ENCODE measurements at places on chromosomes 5 and 9.

DNA sequence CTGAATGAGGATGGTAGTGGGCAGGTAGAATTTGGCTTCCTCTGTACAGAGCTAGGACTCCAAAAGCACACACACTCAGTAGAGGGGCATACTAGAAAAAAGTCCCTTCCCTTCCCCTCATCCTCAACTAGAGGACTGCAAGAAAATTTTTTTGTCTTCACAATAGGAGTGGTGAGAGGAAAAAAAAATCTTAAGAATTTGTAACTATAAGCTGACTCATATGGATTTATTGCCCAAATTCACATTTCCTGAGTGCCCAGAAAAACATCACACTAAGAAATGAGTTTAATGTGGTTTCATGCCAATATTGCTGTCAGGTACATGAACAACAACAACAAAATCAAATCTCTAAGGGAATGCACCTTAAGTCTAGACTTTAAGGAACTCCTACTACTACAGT lies 43.7 kb downstream of the RANBP6 start:
- no peak for DNase-seq

DNA sequence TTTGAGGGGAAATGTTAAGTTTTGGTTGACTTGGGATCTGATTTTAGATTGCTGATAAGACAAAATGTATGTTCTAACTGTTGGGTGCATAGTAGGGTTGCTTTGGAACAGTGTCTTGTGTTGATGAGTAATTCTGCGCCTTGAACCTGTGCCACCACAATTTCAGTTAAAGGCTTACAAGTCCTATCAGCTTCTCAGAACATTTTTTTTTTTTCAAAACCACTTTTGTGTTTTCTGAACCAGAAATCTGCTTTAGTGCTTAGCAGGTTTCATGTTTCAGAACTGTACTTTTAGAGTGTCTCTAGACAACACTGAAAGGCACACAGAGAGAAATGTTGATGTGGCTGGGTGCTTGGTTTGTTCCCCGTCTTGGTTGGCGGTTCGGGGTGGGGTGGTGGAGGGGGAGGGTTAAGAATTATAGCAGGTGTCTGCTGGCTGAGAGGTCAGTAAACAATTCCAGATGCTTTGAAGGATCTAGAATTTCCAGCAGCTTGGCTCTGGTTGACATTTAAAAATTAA lies 84.6 kb downstream of the ANKRD55 start:
- peak; percentile 15 for DNase-seq

DNA sequence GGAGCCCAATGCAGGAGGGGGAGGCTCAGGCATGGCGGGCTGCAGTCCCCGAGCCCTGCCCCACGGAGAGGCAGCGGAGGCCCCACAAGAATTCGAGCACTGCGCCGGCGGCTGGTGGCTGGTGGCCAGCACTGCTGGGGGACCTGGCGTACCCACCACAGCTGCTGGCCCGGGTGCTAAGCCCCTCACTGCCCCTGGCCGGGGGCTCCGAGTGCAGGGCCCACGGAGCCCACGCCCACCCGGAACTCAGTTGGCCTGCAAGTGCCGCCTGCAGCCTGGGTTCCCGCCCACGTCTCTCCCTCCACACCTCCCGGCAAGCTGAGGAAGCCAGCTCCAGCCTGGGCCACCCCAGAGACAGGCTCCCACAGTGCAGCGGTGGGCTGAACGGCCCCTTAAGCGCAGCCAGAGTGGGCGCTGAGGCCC lies 780.3 kb downstream of the DTWD2 start:
- no peak for DNase-seq

DNA sequence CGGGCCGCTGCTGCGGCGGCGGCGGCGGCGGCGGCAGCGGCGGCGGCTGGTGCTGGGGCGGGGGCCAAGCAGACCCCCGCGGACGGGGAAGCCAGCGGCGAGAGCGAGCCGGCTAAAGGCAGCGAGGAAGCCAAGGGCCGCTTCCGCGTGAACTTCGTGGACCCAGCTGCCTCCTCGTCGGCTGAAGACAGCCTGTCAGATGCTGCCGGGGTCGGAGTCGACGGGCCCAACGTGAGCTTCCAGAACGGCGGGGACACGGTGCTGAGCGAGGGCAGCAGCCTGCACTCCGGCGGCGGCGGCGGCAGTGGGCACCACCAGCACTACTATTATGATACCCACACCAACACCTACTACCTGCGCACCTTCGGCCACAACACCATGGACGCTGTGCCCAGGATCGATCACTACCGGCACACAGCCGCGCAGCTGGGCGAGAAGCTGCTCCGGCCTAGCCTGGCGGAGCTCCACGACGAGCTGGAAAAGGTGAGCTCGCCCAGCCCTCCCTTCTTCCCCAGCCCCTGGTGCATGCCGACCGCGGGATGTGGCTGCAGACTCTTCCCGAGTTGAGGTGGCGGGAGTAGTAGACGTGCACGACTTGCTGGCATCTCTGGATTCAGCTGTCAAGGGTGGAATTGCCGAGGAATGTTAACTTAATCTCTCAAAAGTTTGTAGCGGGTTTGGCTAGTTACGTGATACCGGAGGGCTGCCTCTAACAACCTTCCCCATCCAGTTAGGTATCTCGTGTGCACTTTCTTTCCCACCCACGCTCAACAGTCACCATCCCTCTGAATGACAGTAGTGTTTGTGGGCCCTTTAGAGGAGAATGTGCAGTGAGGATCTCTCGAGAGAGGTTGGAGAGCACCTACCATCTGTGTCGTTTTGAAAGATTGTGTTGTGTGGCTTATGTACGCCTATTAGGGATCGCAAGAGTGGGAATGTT lies 932 bp downstream of the SLC12A2 start:
- DNase-seq = peak; percentile 2

- DNase-seq = no peak
Observed at GRCh38 chr5:61588216-61588615, 256.2 kb downstream of the ZSWIM6 start.

All from NCI-H2107 (cell line).